Right kidney (tissue), 9 donors: ENCODE measurements at places on chromosomes 3 and 15.
A peak's percentile ranks its signal among the peaks of the same experiment; 100 is the strongest.

DNA sequence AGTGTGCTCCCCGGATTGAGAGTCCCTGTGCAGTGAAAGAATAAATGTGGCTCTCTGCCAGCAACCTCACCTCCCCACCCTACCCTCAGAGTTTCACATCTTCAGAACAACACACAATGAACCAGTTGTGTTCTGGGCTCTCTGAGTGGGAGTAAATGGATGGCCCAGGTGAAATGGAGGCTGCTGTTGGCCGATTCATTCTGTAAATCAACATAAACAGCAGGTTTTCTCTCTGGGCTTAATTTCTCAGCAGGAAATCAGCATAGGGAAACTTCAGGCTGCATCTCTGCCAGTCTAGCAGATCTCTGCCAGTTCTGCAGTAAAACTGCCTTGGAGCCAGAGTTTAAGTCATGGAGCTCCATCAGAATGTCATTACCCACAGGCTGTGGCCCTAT is 54.6 kb upstream of the FURIN start:
- DNase-seq, result no peak

DNA sequence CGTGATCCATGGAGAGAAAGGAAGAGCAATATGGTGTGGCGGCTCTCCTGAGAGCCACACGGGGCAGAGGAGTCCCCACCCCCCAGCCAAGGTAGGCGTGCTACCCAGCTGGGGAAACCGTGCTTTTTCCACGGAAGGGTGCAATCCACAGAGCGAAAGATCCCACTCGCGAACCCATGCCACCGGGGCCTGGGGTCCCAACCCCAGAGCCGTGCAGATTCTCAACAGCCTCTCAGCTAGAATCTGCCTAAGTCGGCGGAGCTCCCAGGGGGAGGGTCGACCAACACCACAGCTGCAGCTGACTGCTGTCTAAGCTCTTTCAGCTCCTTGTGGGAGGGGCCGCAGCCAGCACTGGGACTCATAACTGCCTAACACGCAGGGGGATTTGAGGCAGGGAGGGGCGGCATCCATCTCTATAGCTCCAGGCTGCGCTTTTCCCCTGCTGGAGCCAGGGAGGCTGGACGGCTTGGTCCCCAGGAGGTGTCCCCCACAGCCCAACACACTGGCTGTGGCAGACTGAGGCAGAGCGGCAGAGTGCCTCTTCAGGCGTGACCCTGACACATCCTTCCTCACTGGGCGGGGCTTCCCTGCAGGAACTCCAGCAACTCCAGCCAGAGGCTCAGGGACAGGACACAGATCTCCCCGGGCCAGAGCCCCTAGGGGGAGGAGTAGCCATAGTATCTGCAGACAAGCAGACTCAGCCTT is 107.6 kb upstream of the ZBTB20 start:
- no peak for DNase-seq

GRCh38 chr3:33718595-33718907 is 497 bp upstream of the CLASP2 start:
- DNase-seq, result no peak

DNA sequence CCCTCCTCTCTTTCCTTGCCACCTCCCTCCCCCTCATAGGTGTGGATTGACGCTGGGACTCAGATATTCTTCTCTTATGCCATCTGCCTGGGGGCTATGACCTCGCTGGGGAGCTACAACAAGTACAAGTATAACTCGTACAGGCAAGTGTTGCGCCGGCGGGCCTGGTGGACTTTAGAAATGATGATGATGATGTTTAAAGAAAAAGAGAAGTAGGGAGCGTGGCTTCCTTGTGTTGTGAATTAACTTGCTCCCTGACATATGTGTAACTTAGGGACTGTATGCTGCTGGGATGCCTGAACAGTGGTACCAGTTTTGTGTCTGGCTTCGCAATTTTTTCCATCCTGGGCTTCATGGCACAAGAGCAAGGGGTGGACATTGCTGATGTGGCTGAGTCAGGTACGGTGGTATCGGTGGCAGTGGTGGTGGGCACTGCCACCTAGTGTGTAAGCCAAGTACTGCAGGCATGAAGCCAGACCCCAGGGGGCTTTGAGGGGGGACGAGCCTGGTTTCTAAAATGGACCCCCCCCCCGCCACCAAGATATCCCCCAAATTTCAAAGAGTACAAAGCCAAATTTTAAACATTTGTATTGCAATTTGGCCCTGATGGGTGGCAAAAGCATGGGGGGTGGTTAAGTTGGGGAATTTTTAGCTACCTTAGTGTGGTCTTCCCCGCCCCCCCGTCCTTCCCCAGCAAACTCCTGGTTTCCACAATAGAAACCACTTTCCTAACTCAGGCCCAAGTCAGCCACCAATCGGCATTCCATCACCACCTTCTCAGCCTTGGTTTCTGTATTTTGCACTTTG is 65.6 kb downstream of the SLC6A6 start:
- peak; percentile 45 for DNase-seq
